ENCODE measurements at places on chromosomes 3 and 15.

DNA sequence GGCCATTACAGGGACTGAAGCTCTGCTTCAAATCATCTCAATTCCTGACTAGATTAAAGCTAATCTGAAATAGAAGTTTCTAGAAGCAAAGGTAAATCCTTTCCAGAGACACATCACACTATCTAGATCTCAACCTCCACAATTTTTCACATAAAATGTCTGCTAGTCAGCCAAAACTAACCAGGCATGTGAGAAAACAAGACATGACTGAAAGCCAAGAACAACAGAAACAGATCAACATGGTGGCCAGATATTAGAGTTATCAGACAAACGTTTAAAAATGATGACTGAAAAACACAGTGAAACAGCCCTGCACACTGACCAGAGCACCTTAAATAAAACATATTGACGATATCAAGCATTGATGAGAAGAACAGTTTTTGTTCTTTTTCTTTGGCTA lies 59.1 kb downstream of the SUMF1 start:
- no peak for DNase-seq

GRCh38 chr3:126111126-126111551 lies 27.2 kb upstream of the SLC41A3 start:
- DNase-seq: no peak

DNA sequence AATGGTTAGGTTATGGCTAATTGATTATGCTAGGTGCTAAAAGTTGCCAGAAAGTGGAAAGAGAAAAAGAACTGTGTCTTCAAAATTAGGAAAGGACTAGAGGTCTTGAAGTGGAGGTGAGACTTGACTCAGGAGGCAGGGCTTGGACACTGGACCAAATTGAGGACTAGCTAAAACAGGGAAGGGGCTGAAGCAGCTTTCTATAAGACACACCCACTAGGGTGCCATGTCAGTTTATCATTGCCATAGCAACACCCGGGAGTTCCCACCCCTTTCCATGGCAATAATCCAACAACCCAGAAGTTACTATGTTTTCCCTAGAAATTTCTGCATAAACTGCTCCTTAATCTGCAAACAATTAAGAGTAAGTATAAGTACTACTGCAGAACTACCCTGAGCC lies 42.9 kb upstream of the MITF start:
- no peak for DNase-seq

DNA sequence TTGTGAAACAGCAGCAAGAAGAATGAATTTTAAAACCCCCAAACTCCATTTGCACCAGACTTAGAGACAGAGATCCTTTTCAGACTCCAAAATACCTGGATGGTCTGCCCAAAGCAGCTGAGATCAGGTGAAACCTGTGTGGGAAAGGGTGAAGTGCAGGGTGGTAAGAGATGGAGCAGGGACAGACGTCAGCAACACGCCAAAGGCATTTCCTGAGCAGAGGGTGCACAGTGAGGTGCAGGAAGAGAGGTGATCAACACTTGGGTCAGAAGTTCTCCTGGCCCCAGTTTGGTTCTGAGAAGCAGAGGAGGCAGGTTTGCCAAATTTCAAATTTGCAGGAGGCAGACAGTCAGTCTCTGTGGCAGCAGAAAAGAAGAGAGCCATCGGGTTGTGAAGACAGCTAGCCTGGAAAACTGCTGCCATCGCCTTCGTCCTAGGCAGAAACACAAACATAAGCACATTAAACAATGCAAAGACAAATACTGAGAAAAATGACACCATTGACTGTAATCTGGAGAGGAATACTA lies 9.8 kb downstream of the CCR4 start:
- no peak for DNase-seq

- no peak for DNase-seq
Observed at GRCh38 chr15:89728254-89728653, 22.8 kb downstream of the MESP1 start.

GRCh38 chr3:71360180-71360579 lies 223.3 kb downstream of the FOXP1 start:
- DNase-seq: no peak

DNA sequence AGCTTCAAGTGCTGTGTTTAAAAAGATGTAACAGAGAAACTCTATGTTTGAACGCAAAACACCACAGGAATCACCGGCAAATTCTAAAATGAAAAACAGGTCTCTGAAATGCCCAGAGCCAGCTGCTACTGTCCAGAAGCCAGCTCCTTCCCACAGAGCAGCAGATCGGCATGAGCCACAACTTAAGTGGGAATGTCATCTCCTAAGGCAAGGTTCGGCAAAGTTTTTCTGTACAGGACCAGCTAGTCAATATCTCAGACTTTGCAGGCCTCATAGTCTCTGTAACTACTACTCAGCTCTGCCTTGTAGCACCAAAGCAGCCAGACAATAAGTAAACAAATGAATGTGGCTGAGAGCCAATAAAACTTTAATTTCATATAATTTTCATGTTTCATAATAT lies 4.9 kb downstream of the PLOD2 start:
- DNase-seq: no peak

GRCh38 chr3:16494814-16495431 lies 18.6 kb downstream of the RFTN1 start:
- no peak for DNase-seq

GRCh38 chr15:83999396-84000135 lies 236.0 kb upstream of the GOLGA6L4 start:
- DNase-seq: no peak

- DNase-seq: no peak
Observed at GRCh38 chr3:4981294-4981664, 2.0 kb downstream of the BHLHE40 start.

GRCh38 chr15:81784751-81785150 lies 261.1 kb downstream of the MEX3B start:
- DNase-seq: no peak

DNA sequence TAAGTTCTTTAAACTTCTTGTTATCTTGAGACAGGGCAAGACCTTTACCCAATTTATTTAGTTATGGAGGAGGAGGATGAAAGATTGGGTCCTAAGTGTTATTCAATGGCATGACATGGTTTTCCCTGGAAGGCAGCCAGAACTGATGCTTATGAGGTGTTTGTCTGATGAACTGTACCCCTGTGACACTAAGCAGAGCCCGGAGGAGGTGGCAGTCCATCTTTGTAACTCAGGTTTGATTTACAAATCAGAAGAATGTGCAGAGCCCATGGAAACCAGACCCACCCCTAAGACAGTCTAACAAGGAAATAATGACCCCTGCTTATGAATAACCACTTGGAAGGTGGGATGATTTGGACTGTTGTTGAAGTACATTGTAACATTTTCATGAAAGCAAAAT lies 878.6 kb upstream of the NR2F2 start:
- no peak for DNase-seq

DNA sequence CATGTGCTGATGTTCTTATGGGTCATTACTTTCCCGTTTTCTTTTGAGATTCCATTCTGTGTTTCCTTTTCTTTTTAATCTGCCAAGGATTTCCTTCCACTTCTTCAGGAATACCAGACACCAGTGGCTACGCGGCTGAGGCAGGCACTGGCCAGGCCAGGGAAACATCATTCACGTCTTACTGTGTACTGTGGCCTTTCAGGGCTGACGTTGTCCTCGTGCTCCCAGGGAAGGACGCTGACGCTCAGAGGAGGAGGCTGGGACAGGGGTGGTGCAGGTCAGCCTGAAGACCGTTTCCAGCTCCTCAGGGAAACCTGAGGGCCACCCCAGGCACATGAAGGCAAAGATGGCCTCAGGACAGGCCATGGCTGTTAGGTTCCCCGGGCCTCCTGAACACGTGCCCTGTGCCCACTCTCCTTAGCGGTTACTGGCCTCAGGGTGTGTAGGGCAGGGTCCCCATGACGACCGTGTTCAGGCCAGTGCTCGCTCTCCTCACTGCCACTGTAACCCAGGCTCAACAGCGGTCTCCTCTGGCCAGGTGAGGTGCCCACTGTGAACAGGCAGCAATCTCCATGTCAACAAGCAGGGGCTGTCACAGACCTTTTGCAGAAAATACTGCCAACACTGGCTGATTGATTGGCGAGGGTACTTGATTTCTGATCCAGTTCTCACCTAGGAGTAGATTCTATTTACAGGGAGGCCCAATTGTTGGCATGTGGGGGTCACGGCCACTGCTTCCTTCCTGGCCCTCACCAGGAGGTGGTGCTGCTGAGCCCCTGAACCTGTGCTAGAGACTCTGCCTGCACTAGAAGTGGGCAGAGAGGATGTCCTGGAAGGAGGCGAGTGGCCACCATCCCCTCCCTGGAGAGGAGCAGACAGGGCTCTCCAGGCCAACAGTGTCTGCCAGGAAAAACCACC lies 169.5 kb downstream of the ATP10A start:
- DNase-seq: no peak
